Right ventricle myocardium inferior (tissue), 1 donor: ENCODE measurements at places on chromosomes 2 and 18.

DNA sequence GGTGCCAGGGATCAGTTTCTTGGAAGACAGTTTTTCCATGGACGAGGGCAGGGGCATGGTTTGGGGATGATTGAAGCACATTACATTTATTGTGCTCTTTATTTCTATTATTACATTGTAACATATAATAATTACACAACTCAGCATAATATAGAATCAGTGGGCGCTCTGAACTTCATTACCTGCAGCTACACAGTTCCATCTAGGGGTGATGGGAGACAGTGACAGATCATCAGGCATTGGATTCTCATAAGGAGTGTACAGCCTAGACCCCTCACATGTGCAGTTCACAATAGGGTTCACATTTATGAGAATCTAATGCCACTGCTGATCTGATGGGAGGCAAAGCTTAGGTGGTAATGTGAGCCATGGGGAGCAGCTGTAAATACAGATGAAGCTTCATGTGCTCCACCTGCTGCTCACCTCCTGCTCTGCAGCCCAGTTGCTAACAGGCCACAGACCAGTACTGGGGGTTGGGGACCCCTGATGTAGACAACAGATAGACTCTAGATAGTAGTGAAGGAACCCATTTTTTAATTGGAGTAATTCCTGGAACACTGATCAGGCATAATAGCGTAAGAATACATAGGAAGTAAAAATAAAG lies 41.5 kb upstream of the MC4R start:
- no peak for DNase-seq

GRCh38 chr2:204892506-204893255 lies 347.4 kb downstream of the PARD3B start:
- no peak for DNase-seq

DNA sequence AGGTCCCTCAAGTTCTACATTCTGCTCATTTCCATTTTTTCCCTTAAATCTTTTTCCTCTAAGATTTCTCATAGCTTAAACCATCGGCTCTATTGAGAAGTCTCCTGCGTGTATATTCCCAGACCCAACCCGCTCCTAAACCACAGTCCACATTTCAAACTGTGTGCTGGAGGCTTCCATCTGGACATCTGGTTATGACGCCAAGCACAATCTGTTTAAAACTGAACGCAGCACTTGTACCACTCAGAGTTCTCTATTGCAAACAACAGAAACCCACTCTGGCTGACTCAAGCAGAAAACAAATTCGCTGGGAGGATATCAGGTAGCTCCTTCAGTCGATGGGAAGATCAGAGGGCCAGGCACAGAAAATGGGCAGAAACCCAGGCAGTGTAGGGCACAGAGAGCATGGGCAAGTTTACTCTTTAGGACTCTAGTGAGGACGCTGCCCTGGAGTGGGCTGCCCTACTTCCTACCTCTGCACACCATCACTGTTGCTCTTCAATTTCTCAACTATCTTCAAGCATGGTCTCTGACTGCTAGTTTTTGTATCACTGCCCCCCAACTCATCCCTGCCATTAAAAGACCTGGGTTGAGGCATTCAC lies 5.6 kb upstream of the EML4 start:
- no peak for DNase-seq

DNA sequence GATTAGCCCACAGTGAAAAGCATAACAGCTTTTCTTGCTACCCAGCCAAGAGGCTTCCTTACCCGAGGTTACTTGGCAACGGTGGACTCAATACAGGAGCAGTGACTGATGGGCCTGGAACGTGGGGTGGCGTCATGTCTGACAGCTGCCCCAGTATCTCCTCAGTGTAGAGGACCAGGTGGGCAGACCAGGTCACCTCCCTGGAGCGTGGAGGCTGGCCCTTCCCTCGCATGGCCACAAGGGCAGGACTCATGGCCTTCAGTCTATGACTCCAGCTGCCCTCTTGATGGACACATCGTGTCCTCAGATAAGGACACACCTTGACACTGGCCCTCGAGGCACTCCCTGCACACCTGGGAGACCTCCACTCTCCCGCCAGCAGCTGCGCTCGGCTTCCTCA lies 6.4 kb downstream of the ASPRV1 start:
- DNase-seq, result no peak

DNA sequence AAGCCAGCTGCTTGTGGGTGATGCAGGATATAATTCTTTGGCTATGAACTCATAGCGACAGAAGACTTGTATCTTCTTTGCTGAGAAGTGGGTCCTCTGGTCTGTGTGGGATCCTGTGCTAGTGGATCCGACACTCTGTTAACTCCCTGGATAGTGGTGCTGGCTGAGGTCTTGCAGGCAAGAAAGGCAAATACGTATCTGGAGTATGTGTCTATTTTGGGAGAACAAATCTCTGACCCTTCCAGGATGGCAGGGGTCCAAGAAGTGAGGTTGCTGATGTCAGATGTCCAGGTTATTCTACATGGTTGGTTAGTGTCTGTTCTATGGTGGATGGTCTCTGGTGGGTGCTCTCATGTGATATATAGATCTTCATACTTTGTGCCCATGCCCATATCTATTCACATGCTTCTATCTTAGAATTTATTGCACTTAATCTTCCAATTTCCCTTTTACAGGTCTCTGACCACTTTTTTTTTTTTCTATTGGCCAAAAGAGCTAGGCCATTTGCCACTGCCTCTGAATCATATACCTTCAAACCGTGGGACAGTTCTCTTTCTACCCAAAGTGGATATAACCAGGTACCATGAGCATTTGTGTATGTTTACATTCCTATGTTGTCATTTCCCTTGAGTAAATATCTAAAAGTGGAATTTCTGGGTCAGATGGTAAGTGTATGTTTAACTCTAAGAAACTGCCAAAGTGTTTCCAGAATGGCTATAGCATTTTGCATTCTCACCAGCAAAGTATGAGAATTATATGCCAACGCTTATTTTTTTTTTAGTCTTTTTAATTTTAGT lies 45.1 kb upstream of the RBMS1 start:
- peak; percentile 48 for DNase-seq

DNA sequence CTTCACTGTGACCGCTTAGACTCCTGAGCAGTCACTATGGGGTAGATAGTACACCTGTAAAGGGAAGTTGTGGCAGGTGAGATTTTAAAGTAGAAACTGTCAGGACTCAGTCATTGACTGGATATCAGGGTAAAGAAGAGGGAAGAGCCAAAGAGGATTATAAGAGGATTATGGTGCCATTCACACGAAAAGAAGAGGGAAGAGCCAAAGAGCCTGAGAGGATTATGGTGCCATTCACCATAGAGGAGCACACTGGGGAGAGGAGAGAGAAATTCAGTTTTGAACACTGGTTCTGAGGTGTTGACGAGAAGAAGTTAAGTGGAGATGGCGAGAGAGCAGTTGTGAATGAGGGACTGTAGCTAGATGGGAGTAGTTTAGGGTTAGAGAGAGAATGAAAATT lies 16.9 kb upstream of the KCNJ13 start:
- DNase-seq, result no peak

- DNase-seq, result no peak
Measured at GRCh38 chr2:227853765-227854271, 17.6 kb upstream of the DAW1 start.

DNA sequence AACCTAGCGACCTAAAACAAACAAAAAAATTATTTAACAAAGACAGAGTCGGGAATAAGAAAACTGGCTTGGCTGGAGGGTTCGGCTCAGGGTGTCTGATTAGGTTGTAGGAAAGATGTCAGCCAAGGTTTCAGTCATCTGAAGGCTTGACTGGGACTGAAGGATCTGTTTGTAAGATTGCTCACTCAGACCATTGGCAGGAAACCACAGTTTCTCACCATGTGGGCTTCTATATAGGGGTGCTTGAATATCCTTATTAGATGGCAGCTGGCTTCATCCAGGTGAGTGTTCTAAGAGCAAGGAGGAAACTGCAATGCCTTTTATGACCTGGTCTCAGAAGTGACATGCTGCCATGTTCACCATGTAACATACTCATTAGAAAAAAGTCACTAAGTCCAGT lies 999 bp upstream of the IL36B start:
- DNase-seq, result no peak

- no peak for DNase-seq
Measured at GRCh38 chr2:220432645-220433044, 805.2 kb downstream of the SLC4A3 start.

GRCh38 chr2:136492901-136493300 lies 272.4 kb upstream of the THSD7B start:
- no peak for DNase-seq

DNA sequence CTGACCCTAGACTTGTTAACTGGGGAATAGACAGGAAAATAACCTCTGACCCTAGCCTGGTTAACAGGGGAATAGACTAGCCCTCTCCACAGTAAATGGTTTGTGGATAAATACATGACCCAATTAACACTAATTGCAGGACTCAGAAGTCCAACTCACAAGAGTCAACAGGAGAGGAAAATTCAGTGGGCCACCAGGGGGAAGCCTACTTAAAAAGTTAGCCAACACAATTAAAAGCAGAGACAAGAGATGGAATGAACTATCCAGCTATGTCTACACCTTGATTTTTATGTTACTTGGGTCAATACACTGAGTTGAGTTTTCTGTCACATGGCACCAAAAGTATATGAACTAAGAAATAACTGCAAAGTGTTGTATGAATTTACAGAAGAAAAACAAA lies 158.8 kb upstream of the SLC39A10 start:
- no peak for DNase-seq

- DNase-seq, result no peak
Measured at GRCh38 chr2:96175951-96176350, 30.7 kb upstream of the DUSP2 start.

- no peak for DNase-seq
Measured at GRCh38 chr2:15965564-15966019, 25.2 kb downstream of the MYCN start.

- DNase-seq, result no peak
Measured at GRCh38 chr2:33377048-33377447, 99.4 kb upstream of the RASGRP3 start.

DNA sequence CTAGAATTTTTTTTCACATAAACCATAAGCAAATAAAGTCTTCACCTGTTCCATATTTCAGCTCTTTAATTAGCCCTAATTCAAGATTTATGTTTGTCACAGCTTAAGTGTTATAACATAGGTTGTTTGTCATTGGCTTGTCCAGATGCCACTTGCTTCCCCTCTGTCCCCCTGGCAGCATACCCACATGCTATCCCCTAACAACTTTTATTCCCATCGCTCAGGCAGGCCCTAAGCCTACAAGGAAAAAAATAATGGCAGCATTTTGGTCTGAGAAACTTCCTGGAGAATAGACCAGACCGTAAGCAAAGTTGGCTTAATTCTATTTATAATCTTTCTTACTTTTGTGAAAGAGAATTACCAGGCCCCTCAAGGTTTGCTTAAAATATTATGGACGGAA lies 173.9 kb downstream of the DNAH6 start:
- no peak for DNase-seq

DNA sequence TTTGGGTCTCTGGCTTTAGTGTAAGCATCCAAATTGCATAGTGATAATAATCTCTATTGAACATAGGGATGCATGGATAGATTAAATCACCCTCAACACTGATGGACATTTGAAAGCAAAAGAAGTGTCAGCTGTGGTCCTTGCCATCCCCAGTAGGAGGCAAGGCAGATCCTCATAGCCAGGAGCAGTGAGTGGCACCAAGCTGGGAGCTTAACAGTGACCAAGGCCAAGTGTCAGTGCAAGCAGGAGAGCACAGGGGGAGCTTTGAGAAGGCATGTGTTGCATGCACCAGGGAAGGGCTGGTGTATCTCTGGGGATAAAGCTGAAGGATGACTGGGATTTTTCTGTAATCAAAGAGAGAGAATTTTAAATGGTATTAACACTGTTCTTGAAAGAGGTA lies 14.7 kb downstream of the SLC14A1 start:
- DNase-seq, result no peak

DNA sequence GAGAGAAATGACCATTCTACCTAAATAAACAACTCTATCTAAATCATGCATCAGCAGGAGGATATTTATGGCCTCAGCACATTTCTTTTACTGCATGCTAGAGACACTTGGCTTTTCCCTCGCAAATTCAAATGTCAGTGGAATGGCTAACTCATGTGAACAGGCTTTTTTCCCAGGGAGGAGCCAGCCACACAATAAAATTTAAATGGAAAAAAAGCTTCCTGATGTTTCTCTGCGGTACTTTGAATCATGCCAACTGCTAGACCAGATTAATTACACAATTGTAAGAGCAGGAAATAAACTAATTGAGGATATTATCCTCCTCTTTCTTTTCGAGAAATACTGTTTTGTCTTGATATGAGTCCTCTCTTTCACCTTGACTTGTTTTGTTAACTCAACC lies 676.3 kb downstream of the IRS1 start:
- DNase-seq, result no peak

DNA sequence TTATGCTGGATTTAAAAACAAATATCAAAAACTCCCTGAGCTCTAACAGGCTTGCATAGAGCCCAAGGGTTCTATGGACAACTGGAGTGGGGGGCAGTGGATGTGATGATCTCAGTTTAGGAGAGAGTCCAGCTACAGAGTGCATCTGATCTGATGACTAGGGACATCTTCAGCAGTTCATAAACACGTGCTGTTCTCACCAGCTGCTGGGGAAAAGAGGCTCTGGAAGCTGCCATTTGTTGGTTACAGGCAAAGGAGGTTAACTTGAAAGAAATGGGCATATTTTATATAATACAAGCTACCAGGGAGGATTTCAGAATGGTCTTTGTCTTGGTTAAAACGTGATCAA lies 36.0 kb upstream of the ZNF396 start:
- DNase-seq, result no peak

- DNase-seq, result no peak
Measured at GRCh38 chr2:88866756-88867155, 175.3 kb downstream of the RPIA start.

- peak; percentile 43 for DNase-seq
Measured at GRCh38 chr18:35283923-35284794, 5.9 kb downstream of the ZSCAN30 start.

GRCh38 chr2:234249873-234250272 lies 199.4 kb downstream of the SPP2 start:
- DNase-seq, result no peak

DNA sequence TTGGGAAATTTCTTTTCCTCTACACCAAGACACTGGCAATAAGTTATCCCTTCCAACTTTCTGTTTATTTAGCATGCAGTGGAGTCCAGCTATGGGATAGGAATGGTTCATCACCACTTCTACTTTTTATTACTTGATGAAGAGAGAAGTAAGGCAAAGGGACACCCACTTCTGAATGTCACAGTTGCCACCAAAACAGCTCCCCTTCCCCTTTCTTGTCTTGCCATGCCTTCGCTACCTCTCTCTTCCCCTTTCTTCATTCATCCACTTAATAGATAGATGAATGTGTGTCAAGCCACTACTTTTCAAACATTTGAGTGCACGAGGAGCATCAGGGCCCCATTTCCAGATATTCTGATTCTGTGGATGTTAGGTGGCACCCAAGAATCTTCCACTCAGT lies 59.6 kb downstream of the KCTD18 start:
- DNase-seq, result no peak

- DNase-seq, result no peak
Measured at GRCh38 chr2:105236060-105236424, 5.5 kb upstream of the GPR45 start.
